Vagina (tissue), 2 donors: ENCODE measurements at places on chromosomes 1 and 21. TPM values are rescaled to one million over a fixed set of nuclear protein-coding genes. Genes with fewer than 3 reads are reported as not detected.

Gene TMEM82
- total RNA-seq = not detected

Gene LMNA
- 436 TPM for total RNA-seq

- DNase-seq = no peak
Measured at GRCh38 chr1:159889202-159889601, 10.8 kb downstream of the CFAP45 start.

DNA sequence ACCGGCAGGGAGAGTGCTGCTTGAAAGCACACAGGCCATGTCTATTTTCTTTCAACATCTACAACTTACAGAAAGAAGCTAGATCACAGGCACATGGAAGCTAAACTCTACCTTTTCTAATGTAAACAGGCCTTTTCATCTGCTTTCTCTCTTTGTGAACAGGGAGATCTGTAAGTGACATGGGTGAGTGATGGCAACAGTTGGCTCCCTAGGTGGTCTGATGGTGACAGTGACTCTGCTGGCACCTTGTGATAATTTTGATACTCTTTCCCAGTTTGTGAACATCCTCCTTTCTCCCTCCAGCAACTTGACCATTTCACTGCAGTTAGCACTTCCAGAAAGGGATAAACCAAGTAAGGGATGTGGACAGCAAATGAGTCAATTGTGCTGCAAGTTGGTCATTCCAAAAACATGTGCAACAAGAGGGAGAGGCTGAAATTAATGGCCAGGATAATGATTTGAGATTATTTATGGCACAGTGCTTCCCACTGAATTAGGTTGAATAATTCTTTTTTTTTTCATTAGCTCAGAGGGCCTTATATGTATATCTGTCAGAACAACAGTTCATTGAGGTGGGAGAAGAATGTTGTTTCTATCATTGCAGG, 89.5 kb downstream of the XCL2 start:
- no peak for DNase-seq

DNA sequence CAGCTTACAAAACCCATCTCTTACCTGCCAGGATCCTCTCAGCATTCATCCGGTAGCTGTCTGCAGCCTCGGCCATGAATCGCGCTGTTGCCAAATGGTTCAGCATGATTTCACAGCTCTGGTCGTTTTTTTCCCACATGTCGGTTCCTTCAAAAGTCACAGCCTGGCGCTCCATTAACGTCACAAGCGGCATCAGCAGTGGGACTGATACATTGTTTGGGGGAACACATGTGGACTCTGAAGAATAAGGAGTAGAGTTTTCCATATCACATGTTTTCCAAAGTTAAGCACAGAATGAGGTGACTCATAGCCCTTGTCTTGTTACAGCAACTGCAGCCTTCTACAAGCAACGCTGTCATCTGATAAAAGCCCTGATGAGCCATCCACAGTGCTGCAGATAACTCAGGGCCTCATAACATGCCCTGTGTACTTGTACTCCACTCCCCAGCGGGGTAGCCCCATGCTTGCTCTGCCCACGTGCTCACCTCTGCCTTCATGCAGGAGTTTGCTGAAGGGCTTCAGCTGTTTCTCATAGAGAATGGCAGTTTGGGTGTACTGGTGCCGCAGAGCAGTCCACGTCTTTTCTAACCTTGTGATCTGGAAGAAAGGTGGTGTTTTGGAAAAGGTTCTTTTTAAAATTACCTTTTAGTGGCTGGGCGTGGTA, 114.2 kb downstream of the BCAR3 start:
- no peak for DNase-seq
